Naive thymus-derived CD8-positive, alpha-beta T cell (primary cell): ENCODE measurements at places on chromosomes 16 and 17.

DNA sequence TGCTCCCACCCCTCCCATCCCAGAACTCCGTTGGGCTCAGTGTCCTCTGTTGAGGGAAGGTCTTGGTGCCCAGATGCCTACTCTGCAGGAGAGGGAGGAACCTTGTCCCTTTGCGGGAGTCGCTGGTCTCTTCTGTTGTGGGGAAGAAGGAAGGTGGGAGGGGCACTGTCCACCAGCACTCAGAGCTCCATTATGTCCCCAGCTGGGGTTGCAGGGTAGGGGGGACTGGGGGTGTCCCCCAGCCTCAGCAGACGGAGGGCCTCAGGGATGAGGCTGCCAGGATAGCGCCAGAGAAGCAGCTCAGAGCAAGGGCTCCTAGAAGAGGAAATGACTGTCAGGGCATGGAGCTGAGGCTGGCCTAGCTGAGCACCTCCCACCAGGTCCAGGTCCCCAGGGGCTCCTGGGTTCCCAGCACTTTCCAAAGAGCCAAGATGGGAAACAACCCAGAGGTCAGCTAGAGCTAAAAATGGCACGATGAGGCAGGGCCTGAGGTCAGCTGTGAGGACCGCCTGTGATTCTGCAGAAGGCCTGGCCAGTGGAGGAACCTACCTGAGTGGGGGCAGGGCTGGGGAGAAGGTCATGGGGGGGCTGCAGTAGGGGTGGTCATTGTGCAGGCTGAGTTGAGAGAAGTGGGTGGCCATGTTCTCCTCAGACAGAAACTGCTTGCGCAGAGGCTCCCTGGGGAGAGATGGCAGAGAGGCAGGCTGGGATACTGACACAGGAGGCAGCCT, 893 bp downstream of the HCFC1R1 start:
- no peak for DNase-seq

GRCh38 chr17:51085150-51085805, 35.4 kb downstream of the SPAG9 start:
- no peak for DNase-seq

DNA sequence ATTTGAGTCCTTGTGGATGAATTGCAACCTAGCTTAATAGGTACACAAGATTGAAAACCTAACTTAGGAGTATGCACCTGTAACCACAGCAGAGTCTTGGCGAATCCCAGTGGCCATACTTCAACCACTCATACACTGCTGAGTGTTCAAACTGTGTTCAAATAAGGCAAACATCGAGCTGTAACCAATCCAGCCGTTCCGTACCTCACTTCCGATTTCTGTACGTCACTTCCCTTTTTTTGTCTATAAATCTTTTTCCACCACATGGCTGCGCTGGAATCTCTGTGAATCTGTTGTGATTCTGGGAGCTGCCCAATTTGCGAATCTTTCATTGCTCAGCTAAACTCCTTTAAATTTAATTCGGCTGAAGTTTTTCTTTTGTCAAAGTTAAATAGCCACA, 190.6 kb downstream of the MAF start:
- no peak for DNase-seq

GRCh38 chr16:31699601-31700000, 171.9 kb downstream of the AHSP start:
- no peak for DNase-seq

DNA sequence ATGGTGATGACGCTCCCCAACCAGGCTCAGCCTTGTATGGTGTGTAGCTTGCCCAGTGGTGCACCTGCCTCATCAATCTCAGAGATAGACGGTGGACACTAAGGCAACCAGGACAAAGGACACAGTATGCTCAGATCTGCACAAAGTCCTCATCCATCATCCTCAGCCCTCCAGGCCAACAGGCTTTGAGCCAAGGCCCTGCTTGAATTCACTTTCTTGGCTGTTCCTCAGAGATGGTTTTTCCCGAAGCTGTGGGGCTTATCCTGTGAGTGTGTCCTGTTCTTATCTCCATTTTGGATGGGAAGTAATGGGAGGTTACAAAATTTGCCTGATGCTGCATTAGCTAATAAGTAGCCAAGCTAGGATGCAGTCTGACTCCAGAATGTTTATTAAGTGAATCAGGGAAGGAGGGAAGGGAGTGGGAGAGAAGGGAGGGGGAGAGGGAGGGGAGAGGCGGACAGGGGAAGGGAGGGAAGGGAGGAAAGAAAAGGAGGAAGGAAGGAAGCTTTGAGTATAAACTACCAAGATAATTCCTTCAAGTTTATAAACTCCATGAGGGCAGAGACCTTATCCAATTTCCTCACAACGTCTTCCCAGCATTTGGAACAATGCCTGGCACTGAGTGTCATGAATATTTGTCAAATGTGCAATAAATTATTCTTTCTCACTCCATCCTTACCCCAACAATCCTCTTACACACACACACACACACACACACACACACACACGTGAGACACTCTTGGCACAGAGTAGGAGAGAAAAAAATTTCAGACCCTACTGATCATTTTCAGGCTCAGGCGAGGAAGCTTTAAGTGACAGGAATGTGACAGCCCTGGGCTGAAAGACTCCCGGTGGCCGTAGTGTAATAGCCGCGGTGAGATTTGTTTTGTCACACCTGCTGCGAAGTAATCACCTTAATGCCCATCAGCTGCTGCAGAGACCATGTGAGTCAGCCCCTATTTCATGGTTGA, 84.3 kb downstream of the BMERB1 start:
- no peak for DNase-seq
